ENCODE measurements at places on chromosomes 12 and 14. TPM values are rescaled to one million over a fixed set of nuclear protein-coding genes. Genes with fewer than 3 reads are reported as not detected.

The CLEC9A gene
- not detected for total RNA-seq

- DNase-seq: no peak
These were observed 29.6 kb downstream of the P2RX4 start for GRCh38 chr12:121239351-121240061.

DNA sequence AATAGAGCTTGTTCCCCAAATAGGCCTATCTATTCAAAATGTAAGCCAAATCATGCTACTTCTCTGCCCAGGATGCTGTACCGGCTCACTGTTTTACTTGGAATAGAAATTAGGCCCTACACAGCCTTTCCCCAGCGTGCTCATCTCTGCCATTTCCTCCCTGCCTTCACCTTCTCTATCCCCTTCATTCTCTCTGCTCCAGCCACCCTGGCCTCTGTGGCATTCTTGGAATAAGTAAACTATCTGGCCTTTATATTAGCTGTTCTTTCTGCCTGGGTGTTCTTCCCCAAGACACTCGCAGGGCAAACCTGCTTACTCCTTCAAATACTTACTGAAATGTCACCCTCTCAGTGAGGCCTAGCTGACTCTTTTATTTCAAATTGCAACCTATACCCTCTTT, 30.9 kb upstream of the DYRK2 start:
- no peak for DNase-seq

GRCh38 chr12:123056053-123056452, 75.6 kb downstream of the ARL6IP4 start:
- DNase-seq: no peak

DNA sequence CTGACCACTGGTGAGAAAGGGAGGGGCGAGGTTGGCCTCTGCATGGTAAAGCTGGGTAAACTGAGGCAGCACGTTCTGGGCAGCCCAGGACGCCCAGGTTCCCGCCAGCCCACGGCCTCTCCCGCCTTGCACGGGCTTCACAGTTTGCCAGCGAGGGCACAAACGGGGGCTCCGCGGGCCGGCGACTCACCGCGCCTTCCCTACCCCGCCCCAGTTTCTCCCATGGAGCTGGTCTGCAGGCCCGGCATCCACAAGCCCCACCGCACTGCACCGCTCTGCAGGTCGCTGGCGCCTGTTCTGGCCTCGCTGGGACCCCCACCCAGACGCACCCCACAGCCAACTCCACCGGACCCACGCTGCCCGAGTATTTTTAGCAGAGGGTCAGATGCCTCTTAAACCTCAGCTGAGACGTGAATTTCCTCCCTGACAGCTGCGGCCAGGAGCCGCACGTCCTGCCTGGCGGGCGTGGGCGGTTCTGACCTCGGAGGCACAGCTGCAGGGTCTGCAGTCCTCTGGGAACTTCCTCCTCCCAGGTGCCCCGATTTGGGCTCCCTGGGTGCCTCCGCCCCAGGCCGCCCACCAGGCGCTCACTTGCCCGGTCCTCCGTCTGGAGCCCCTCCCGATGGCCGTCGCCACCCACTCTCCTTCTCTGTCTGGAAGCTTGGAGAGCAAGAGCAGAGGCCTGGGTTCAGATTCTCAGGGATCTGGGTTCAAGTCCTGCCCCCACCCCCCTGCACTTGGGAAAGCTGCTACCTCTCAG, 29.5 kb upstream of the INF2 start:
- DNase-seq: no peak

The RNASE7 gene
- total RNA-seq: not detected

- no peak for DNase-seq
These were observed 14.0 kb upstream of the KCNH3 start for GRCh38 chr12:49524660-49525324.

- DNase-seq: no peak
These were observed 325.5 kb downstream of the TMEM121 start for GRCh38 chr14:105851716-105852377.

The STAC3 gene
- total RNA-seq: 2.0 TPM

- DNase-seq: no peak
These were observed 19.4 kb downstream of the FUT8 start for GRCh38 chr14:65431951-65432350.

Measured in H9 (cell line).